ENCODE measurements at places on chromosomes 7 and 10.

DNA sequence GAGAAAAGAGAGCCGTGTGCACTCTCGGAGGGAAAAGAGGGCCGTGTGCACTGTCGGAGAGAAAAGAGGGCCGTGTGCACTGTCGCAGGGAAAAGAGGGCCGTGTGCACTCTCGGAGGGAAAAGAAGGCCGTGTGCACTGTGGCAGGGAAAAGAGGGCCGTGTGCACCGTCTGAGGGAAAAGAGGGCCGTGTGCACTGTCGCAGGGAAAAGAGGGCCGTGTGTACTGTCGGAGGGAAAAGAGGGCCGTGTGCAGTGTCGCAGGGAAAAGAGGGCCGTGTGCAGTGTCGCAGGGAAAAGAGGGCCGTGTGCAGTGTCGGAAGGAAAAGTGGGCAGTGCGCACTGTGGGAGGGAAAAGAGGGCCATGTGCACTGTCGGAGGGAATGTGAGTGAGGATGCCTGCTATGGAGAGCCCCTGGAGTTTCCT is 188.7 kb downstream of the DNAJB6 start:
- DNase-seq: no peak

GRCh38 chr10:24414597-24414996 is 205.7 kb downstream of the KIAA1217 start:
- DNase-seq: no peak

- peak; percentile 15 for DNase-seq
These were observed 46.9 kb downstream of the AHCYL2 start for GRCh38 chr7:129271500-129272355.

- peak; percentile 52 for DNase-seq
These were observed 1.5 kb downstream of the CDK13 start for GRCh38 chr7:39951226-39952194.

DNA sequence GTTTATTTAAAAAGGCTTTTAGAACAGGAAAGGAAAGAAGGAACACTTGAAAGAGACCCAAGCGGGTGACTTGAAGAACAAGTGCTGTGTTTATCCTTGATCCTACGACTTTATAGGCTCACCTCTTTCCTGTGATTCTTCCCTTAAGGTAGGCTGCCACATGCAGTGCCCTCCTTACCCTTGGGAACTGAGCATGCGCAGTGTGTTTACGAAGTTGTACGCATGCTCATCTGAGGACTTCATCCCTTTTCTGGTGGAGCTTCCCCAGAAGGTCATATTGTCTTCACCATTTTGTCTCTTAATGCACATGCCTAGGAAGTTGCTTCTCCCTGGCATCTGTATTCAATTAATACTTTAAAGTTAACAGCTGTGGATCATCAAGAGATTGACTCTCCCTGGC is 49.9 kb upstream of the VOPP1 start:
- DNase-seq: no peak

DNA sequence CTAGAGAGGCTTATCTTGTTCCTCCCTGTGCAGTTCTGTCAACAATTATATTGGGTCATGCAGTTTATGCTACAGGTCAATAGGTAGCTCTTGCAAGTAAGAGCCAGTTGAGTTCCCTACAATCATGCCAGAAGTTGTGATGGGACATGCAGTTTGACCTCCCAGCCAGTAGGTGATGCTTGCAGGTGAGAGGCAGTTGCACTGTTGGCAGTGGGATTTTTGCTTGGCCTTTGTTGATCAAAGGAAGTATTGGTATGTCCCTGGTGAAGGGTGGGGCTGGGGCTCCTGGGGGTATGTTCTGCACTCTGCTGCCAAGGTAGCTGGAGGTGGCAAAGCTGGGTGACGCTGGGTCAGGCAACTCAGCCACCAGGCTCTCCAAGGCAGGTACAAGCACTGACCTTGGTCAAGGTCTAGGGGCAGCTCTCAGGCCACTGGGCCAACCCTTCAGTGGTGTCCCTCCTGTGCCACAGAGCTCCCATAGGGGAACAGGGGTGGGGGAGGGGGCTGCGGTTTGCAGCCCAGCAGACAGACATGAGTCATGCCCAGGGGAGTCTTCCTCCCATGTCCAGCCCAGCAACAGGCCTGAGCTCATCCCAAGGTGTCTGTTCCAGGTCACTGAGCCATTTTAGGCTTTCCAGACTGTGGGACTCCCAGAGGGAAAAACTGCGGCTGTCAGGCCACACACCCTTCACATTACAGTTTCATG is 43.3 kb downstream of the MEOX2 start:
- DNase-seq: no peak

GRCh38 chr7:64905133-64905532 is 2.1 kb downstream of the ZNF273 start:
- no peak for DNase-seq

GRCh38 chr10:6161921-6162320 is 40.8 kb upstream of the PFKFB3 start:
- no peak for DNase-seq

- no peak for DNase-seq
These were observed 9.4 kb upstream of the CD36 start for GRCh38 chr7:80629023-80629422.

- DNase-seq: peak; percentile 16
These were observed 59.1 kb downstream of the STK32C start for GRCh38 chr10:132248455-132249225.

- no peak for DNase-seq
These were observed 34.8 kb downstream of the MGMT start for GRCh38 chr10:129501652-129502436.

- DNase-seq: no peak
These were observed 21.0 kb downstream of the TM9SF3 start for GRCh38 chr10:96565774-96566173.

- no peak for DNase-seq
These were observed 45.2 kb upstream of the INSIG1 start for GRCh38 chr7:155252444-155252887.
